ENCODE measurements at places on chromosomes 4 and X. TPM values are rescaled to one million over a fixed set of nuclear protein-coding genes. Genes with fewer than 3 reads are reported as not detected.

XPNPEP2 gene
- total RNA-seq: not detected

FAM90A26 gene
- total RNA-seq: not detected

CSAG1 gene
- not detected for total RNA-seq

AFP gene
- total RNA-seq: 0.32 TPM

ARMCX1 gene
- 41.9 TPM for total RNA-seq

VSIG4 gene
- not detected for total RNA-seq

ARHGEF6 gene
- total RNA-seq: 12.5 TPM

ETDA gene
- total RNA-seq: not detected

TRAM1L1 gene
- 2.6 TPM for total RNA-seq

ARL9 gene
- total RNA-seq: 0.32 TPM

FAM114A1 gene
- 471 TPM for total RNA-seq

DKK2 gene
- total RNA-seq: under 0.01 TPM

EVC gene
- total RNA-seq: 54.4 TPM

JAKMIP1 gene
- not detected for total RNA-seq

ZDHHC15 gene
- under 0.01 TPM for total RNA-seq

VCX2 gene
- not detected for total RNA-seq

SMIM31 gene
- not detected for total RNA-seq

ADH1A gene
- total RNA-seq: not detected

ASIC5 gene
- not detected for total RNA-seq
